ENCODE measurements at places on chromosomes 1 and 21.

DNA sequence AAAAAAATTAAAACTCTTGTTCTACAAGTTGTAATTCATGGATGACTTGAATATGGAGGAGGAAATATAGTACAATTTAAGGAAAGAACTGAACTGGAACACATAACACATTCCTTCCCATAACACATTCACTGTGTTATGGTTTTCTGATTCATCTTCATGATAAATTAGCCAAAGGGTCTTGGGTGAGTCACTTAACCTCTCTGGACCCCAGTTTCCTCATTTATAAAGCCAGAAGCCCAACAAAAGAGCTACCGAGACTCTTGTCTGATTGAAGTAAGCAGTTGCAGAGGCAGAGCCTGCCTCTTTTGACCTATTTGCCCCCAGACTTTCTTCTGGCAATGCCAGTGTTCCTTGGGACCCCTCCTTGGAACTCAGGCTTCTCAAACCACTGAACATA, 161.9 kb upstream of the KCTD3 start:
- DNase-seq: no peak

- no peak for DNase-seq
Measured at GRCh38 chr1:65233782-65234181, 75.6 kb upstream of the DNAJC6 start.

DNA sequence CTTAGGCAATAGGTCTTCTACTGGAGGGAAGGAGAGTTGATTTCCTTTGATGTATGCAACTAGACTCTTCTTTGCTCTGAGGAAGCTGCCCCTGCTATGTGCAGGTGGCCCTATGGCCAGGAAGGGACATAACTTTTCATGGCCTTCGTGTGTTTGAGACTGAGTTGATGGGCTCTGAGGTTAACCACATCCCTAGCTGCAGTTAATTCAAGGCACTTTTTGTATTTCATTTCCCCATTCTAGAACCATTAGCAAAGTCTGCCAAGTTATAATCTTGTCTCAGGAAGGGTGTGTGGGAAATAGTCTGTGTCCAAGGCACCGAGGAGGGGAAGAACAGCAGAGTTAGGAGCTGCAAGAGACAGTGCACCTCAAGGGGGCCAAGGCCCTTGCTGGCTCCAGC, 2.5 kb downstream of the FCRL4 start:
- no peak for DNase-seq

GRCh38 chr1:228337031-228337564, 69.5 kb downstream of the TRIM11 start:
- DNase-seq: no peak

DNA sequence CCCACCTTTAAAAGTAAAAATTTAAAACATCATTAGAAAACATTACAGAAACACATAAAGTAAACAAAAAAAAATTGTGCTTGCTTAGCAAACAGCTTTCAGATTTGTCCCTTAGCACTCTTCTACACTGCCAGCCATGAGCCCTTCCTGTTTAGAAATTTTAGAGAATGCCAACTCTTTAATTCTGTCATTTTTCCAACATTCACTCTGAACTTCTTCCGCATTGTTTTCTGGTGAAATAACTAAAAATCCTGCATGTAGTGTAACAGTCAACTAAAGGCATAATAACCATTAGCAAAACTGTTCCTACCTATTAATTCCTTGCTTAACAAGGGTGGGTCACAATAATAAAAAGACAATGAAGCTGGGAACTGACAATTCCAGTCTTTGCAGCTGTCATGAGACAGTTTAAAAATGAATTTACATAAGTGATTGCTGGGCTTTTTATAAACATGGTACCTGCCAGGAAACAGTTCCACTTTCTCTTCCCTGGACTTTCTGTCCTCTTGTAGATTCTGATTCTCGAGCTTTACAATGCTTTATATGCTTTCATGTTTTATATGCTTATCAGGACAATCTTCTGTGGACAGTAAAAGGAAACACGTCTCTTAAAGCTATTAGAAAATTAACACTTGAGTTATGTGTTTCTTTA, 19.0 kb downstream of the GNG12 start:
- DNase-seq: no peak

All from SK-MEL-5 (cell line).